ENCODE measurements at places on chromosomes 5 and 9. TPM values are rescaled to one million over a fixed set of nuclear protein-coding genes. Genes with fewer than 3 reads are reported as not detected.

DNA sequence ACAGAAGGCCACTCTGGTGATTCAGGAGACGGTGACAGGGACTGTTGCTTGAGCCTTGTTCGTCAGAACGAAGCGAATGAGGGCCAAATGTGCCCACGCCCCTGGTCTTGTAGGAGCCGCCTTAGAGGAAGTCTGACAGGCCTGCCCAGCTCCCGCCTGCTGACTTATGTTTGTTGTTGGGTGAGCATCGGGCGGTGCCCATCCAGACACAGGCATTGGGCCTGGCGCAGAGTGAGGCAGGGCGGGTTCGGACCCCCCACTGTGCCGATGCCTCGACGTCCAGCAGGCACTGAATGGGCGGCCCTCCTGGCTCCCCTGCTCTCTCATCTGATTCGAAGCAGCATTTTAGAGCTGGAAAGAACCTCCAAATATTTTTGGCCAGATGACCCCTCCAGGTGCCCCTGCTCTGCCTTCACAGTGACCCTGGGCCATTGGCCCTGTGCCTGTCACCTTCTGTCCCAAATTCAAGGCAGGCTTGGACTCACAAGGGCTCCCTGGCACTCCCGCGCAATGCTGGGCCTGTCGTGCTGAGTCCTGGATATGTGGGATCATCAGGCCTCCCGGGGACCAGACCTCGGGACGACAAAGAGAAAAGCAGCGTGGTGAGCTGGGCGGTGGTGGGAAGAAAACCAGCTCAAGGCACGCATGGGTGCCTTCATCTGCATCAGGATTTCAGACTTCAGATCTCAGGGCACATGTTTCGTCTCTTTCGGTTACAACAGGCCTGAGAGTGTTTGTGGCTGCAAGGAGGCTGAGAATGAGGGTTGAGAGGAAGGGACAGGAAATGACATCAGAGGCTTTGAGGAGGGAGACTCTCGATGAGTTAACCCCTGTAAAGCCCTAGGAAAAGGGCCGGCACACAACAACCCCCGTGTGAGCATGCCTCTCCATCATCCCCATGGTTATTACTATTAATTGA is 37.1 kb upstream of the OLFM1 start:
- H3K27ac ChIP-seq = no peak overlapping the region
- no peaks in the 10 kb centered on the region for H3K36me3 ChIP-seq
- DNase-seq = no peak
- no peaks in the 10 kb centered on the region for H3K27me3 ChIP-seq

GRCh38 chr5:10468256-10468655 is 26.6 kb downstream of the ROPN1L start:
- no peak overlapping the region for H3K27ac ChIP-seq
- no peak for DNase-seq
- no peaks in the 10 kb centered on the region for H3K4me1 ChIP-seq
- H3K4me3 ChIP-seq = no peak overlapping the region
- H3K27me3 ChIP-seq = no peaks in the 10 kb centered on the region
- H3K36me3 ChIP-seq = no peaks in the 10 kb centered on the region

- no peaks in the 10 kb centered on the region for H3K27me3 ChIP-seq
- no peak overlapping the region for H3K27ac ChIP-seq
- no peak for DNase-seq
- H3K36me3 ChIP-seq = no peaks in the 10 kb centered on the region
- H3K4me1 ChIP-seq = no peaks in the 10 kb centered on the region
Measured at GRCh38 chr9:20407013-20407412, 215.3 kb downstream of the MLLT3 start.

DNA sequence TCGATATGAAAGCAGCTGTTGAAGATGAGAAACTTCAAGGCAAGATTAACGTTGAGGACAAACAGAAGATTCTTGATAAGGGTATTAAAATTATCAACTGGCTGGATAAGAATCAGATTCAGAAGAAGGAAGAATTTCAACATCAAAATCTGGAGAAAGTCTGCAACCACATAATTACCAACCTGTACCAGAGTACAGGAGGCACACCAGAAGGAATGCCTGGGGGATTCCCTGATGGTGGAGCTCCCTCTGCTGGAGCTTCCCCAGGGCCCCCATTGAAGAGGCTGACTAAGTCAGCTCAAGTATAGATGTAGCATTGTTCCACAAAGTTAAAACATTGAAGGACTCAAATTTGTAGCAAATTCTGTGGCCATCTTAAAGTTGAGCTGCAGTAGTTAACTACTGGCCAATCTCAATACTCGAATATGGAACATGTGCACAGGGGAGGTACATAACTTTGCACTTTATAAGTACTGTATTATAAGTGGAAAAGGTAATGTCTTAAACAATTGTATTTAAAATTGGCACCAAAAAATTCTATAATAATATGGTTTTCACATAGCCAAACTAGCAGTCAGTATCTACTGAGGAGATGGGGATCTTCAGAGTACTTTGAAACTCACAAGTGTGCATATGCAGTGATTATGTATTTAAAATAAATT is 237.5 kb downstream of the CHSY3 start:
- H3K4me3 ChIP-seq = no peak overlapping the region
- no peaks in the 10 kb centered on the region for H3K27me3 ChIP-seq
- no peak for DNase-seq
- peaks cover 5% of the 10 kb centered on the region for H3K4me1 ChIP-seq
- H3K27ac ChIP-seq = no peak overlapping the region
- no peaks in the 10 kb centered on the region for H3K36me3 ChIP-seq

DNA sequence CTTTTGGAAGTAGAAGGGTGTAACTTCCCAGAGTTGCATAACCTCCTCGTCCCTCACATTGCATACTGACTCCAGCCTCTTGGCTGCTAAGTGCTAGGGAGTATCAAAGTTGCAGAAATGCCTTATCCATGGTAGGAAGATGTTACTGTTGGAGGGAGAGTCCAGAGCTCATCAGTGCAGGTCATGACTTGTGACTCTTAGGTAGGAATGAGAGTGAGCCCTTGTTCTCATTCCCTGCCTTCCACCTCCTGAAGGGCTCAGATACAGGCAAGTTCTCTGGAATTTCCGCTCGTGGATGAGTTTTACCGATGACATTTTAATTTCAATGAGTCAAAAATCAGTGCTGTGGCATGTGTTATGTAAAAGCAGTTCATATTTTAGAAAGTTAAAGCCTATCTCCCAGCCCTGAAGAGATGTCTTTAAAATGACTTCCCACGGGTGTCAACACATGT is 17.0 kb downstream of the IRX1 start:
- H3K36me3 ChIP-seq = no peaks in the 10 kb centered on the region
- H3K27me3 ChIP-seq = peaks cover 13% of the 10 kb centered on the region
- DNase-seq = no peak
- H3K4me1 ChIP-seq = no peaks in the 10 kb centered on the region

GRCh38 chr9:84671586-84672521 is 2.3 kb downstream of the NTRK2 start:
- H3K27ac ChIP-seq = peak overlapping the region; percentile 74
- no peaks in the 10 kb centered on the region for H3K36me3 ChIP-seq
- no peaks in the 10 kb centered on the region for H3K27me3 ChIP-seq
- H3K4me3 ChIP-seq = peak overlapping the region; percentile 50
- no peak for DNase-seq

- H3K27me3 ChIP-seq = no peaks in the 10 kb centered on the region
- H3K36me3 ChIP-seq = no peaks in the 10 kb centered on the region
- no peak overlapping the region for H3K27ac ChIP-seq
- H3K4me1 ChIP-seq = no peaks in the 10 kb centered on the region
- DNase-seq = no peak
Measured at GRCh38 chr5:173758676-173759075, 129.5 kb upstream of the CPEB4 start.

GRCh38 chr5:171578829-171579491 is 159.5 kb downstream of the FGF18 start:
- no peaks in the 10 kb centered on the region for H3K36me3 ChIP-seq
- no peaks in the 10 kb centered on the region for H3K27me3 ChIP-seq
- peaks cover 3% of the 10 kb centered on the region for H3K4me1 ChIP-seq
- peak overlapping the region; percentile 17 for H3K27ac ChIP-seq
- DNase-seq = peak; percentile 66

- no peaks in the 10 kb centered on the region for H3K36me3 ChIP-seq
- H3K4me3 ChIP-seq = no peak overlapping the region
- no peaks in the 10 kb centered on the region for H3K4me1 ChIP-seq
Measured at GRCh38 chr5:162372256-162372655, 304.7 kb downstream of the GABRG2 start.

GRCh38 chr9:132673355-132673754 is 3.1 kb downstream of the GTF3C4 start:
- H3K4me3 ChIP-seq = no peak overlapping the region
- H3K36me3 ChIP-seq = peaks cover 6% of the 10 kb centered on the region
- H3K4me1 ChIP-seq = no peaks in the 10 kb centered on the region
- H3K27ac ChIP-seq = no peak overlapping the region
- no peak for DNase-seq
- no peaks in the 10 kb centered on the region for H3K27me3 ChIP-seq

GRCh38 chr9:111066468-111066867 is 28.2 kb upstream of the LPAR1 start:
- H3K4me1 ChIP-seq = no peaks in the 10 kb centered on the region
- no peak overlapping the region for H3K4me3 ChIP-seq
- DNase-seq = no peak
- no peaks in the 10 kb centered on the region for H3K36me3 ChIP-seq

DNA sequence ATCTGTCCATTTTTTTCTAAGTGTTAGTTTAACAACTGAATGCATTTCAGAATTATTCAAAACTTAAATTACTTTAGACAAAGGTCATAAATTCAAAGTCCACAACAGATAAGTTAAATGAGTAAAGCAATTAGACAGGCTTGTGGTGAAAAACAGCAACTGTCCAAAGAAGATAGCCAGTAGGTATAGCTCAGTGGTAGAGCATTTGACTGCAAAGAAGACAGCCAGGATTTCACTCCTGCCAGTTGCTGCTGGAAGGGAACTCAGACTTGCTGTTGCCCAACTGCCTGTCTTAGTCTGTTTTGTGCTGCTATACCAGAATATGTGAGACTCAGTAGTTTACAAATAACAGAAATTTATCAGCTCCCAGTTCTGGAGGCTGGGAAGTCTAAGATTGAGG is 10.0 kb downstream of the FANCC start:
- H3K4me3 ChIP-seq = no peak overlapping the region
- no peak overlapping the region for H3K27ac ChIP-seq
- H3K36me3 ChIP-seq = no peaks in the 10 kb centered on the region
- no peak for DNase-seq
- no peaks in the 10 kb centered on the region for H3K27me3 ChIP-seq

GRCh38 chr9:114735704-114736103 is 53.7 kb upstream of the TEX48 start:
- H3K4me3 ChIP-seq = no peak overlapping the region
- no peak overlapping the region for H3K27ac ChIP-seq
- H3K4me1 ChIP-seq = no peaks in the 10 kb centered on the region
- no peak for DNase-seq
- H3K36me3 ChIP-seq = no peaks in the 10 kb centered on the region

DNA sequence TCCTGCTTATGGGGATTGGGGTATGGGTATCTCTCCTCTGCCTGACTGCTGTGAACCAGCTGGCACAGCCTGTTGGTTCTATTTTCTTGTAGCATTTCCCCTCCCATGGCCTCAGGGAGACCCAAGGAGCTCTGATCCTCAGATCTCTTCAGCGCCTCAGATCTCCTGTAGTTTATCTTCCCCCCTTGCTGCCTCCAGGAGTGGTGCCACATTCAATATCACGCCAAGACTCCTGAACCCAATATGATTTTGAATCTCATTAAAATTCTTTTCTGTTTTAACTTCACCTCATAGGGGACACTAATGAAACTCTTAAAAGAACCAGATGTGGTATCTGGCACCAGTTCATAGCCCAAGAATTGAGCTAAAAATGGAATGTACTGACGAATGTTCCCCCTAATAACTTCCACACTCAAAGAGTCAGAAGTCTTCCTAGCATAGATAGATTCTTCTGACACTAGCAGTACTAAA is 59.6 kb upstream of the LIFR start:
- no peak for DNase-seq
- no peak overlapping the region for H3K4me3 ChIP-seq
- no peaks in the 10 kb centered on the region for H3K4me1 ChIP-seq
- H3K27me3 ChIP-seq = no peaks in the 10 kb centered on the region
- peak overlapping the region; percentile 25 for H3K27ac ChIP-seq

- no peak overlapping the region for H3K4me3 ChIP-seq
- H3K4me1 ChIP-seq = peaks cover 7% of the 10 kb centered on the region
- no peak overlapping the region for H3K27ac ChIP-seq
- no peaks in the 10 kb centered on the region for H3K36me3 ChIP-seq
- peak; percentile 48 for DNase-seq
Measured at GRCh38 chr9:70013598-70014196, 30.0 kb upstream of the MAMDC2 start.

DNA sequence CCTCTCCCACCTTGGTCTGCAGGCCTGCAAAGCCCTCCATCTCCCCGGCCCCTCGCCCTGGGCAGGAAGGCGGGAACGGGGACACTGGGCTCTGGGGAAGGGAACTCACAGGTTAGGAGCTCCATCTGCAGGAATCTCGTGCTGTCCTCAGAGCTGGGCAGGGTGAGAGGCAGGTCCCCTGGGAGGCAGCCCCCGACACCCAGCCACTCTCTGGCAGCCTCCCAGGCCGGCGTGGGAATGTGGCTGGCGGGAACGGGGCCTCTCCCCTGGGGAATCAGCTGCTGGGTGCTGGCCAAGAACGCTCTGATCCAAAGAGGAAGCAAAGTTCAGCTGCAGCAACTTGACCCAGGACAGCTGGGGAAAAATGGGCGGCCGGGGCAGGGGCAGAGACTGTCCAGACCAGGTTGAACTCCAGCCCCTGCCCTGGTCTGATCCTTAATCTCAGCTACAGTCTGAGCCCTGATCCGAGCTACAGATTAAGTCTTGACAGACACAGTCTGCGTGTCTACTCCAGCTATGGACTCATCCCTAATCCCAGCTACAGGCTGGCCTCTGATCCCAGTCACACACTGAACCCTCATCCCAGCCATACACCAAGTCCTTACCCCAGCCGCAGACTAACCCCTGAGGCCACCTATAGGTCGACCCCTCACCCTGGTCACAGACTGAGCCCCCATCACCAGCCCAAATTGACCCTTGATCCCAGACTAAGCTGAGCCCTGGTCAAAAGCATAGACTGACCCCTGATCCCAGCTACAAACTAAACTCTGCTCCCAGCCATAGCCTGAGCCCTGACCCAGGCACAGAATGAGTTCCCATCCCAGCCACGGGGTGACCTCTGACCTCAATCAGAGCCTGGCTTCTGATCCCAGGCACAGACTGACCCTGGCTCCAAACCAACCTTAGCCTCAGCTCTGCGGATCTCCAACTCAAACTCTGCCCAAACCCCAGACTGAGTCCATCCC is 37.3 kb upstream of the EGFL7 start:
- H3K27ac ChIP-seq = peak overlapping the region; percentile 46
- DNase-seq = peak; percentile 73
- no peaks in the 10 kb centered on the region for H3K36me3 ChIP-seq
- no peak overlapping the region for H3K4me3 ChIP-seq

The OLFML2A gene
- total RNA-seq = 243 TPM

The SLC9A3 gene
- total RNA-seq = 23.2 TPM

The SPATA31D4 gene
- not detected for total RNA-seq

The NEUROG1 gene
- not detected for total RNA-seq

The IL4 gene
- not detected for total RNA-seq

The SHISAL2B gene
- not detected for total RNA-seq

The SCAMP1 gene
- 30.3 TPM for total RNA-seq

The NOL6 gene
- 25.7 TPM for total RNA-seq

The WDR38 gene
- not detected for total RNA-seq

The NADK2 gene
- total RNA-seq = 22.4 TPM
